ENCODE measurements at places on chromosomes 6 and 20.

DNA sequence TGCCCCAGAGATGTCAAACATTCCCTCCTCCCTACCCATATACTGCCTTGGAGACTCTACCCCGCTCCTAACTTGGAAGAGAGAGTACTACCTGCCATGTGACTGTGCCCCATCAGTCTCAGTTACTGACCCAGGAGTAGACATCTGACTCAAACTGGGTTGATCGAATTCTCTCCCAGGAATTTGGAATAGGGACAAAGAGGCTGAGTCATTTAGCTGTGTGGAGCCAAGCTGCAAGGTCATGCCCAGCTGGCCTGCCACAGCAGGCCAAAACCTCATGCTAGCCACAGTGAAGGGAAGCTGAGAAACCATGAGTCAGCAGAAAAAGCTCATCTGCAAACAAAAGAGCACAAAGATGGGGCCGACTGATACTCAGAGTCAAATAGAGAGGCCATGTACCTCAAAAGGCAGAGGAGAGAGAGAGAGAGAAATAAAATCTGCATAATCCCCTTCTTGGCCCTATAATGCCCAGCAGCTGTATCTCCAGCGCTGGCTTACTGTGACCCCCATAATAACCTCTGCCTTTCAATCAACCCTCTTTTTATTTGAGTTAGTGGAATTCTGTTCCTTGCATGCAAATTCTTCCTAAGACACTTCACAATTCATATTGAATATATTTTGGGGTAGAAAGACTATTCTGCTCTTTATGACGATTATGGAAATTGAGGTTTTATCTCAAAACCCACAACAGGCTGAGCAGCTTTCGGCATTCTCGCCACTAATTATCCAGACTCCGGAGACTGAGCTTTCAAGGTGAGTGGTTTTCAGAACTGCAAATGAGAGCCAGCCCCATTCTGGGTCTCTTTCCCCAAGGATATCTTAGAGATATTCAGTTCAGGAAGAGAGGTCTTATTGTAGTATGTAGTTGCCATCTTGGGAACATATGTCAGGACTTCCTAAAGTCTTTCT is 21.4 kb upstream of the AKIRIN2 start:
- no peak for DNase-seq

DNA sequence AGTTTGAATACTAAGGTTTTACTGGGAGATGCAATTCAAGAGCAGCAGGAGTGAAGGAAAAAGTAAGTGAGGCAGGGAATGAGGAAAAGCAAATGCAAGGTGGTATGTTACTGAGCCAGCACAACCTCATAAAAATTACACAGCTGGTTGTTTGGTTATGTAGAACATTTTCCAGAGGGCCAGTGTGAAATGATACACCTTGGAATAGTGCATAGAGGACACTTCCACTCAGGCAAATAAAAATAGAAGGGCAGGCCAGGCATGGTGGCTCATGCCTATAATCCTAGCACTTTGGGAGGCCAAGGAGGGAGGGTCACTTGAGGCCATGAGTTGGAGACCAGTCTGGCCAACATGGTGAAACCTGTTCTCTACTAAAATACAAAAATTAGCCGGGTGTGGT is 43.4 kb upstream of the POPDC3 start:
- no peak for DNase-seq

DNA sequence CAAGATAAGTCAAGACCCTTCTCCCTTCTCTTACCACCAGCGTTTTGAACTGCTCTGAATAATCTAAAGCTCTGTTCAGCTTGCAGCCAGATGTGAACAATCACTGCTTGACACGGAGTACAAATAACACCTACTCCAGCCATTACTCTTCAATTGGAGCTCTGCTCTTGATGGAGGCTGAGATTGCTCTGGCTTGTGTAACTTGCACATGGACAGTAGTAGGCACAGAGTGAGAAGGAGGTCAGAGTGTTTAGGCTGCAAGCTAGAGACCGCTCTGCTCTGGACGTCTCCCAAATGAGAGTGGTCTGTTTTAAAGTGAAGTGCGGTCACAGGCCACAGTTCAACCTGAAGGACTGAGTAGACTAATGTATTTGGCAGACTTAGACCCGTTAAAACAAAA is 158.3 kb downstream of the HDGFL1 start:
- no peak for DNase-seq

- DNase-seq: no peak
Observed at GRCh38 chr20:10634683-10635411, 39.0 kb downstream of the JAG1 start.

- DNase-seq: no peak
Observed at GRCh38 chr6:3957321-3957720, 108.1 kb downstream of the FAM50B start.

DNA sequence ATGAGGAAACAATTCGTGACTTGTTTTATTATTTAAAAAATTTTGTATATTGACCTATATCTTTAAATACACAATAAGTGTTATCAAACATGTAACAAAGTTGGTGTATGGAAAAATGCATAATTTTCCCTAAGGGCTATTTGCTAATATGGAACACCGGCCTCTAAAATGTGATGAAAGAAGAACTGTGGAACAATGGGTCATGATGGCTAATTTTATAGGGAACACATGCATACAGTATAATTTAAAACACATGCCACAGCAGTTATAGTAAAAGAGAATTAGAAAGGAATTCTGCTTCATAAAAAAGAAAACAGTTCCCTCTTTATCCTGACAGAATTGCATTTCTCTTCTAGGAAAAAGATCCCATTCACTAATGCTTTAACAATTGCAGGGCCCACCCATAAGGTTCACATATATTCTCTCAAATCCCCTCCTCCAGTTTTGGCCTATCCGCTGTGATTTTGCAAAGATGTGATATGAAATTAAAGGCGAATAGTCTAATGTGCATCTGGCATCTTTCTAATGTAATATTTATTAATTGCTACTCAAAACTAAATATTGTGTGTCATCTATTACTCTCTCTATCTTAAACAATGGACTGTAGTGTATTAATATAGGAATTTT is 628.1 kb upstream of the CITED2 start:
- no peak for DNase-seq

GRCh38 chr6:9138936-9139335 is 703.6 kb upstream of the SLC35B3 start:
- no peak for DNase-seq

DNA sequence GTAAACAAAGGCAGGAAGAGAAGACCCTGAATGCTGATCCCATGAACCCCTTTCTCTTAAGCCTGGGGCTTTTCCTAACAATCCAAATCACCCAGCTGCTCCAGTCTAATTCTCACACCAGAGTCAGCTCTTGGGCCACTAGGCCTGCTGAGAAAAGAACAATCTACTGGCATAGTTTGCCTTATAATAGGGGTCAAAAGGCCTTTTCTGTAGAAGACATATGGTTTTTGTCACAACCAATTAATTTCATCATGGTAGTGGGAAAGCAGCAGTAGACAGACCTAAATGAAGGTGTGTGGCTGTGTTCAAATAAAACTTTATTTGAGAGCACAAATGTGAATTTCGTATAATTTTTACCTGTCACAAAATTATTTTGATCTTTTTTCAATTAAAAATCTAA is 994.7 kb upstream of the EPHA7 start:
- DNase-seq: no peak

GRCh38 chr6:154187714-154188113 is 148.7 kb downstream of the OPRM1 start:
- no peak for DNase-seq

DNA sequence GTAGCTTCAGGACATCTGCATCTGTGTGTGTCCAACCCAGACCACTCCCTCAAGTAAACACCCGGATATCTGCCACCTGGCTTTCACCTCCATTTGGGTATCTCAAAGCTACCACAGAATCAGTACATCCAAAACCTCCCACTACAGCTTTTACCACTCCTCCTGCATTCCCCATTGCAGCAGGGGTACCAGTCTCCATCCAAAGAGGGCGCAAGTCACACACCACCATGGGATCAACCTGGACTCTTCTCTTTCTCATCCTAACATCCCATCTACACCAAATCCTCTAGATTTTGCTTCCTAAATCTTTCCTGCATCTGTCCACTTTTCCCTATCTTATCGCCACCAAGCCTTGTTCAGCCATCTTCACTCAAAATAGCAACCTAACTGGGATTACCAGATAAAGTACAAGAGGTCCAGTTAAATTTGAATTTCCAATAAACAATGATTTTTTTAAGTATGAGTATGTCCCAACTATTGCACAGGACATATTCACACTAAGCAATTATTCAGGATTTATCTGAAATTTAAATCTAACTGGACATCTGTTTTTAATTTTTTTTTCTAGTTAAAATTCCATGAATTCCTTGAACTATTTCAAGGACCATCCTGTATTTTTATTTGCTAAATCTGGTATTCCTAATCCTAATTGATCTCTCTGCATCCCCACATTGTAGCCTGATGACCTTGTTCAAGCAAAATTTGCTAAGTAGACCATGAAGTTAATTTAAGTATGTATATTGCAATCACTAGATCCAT is 164.3 kb upstream of the MLN start:
- no peak for DNase-seq

DNA sequence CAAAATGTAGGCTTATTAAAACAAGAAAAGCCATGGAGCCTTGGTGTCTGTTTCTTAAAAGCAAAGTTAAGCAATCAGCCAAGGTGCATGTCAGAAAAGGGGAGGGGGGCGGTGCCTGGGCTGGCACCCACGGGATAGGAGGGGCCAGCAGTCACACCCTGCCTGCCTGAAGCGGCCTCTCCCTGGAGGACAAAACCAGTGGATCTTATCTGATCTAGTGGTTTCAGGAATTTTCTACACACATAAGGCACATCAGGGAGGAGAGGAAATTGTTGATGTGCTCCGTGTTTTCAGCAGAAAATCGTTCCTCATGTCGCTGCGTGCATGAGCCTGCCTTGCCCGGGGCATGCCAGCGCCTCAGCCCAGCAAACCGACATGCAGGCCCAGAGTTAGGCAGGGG is 276.4 kb downstream of the TAF4 start:
- no peak for DNase-seq

DNA sequence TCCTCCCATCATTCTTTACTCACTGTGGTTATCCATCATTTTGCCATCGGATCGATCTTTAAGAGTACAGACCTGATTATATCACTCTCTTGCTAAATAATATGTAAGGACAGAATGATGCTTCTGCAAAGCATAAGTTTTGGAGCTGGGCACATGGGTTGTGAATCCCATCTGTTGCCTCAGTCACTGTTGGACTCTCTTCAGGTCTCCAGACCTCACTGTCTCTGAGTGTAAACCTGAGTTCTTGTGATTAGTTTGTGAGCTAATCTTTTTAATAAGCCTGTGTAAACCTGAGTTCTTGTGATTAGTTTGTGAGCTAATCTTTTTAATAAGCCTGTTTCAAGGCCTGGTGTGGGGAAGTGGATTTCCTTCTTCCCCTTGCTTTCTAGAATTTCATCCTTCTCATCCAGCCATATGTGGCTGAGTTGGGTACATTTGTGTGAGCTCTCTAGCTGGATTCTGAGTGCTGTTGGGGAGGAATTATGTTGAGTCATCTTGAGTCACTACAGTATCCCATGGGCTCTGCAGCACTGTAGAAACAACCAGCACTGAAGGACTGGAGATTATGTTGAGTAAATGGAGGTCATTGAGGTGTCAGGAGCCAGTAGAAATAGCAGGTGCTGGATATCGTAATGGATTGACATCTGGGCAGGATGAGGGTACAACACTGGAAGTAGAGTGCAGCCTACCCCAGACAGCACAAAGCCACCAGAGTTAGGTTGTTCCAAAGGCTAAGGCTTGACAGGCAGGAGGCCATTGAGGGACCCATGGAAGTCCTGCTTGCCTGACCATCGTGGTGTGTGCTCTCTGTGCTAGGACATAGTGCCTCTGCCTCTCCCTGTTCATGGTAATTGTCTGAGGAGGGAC is 52.4 kb downstream of the SCAND1 start:
- DNase-seq: no peak

GRCh38 chr20:62233684-62234083 is 4.6 kb upstream of the OSBPL2 start:
- no peak for DNase-seq

DNA sequence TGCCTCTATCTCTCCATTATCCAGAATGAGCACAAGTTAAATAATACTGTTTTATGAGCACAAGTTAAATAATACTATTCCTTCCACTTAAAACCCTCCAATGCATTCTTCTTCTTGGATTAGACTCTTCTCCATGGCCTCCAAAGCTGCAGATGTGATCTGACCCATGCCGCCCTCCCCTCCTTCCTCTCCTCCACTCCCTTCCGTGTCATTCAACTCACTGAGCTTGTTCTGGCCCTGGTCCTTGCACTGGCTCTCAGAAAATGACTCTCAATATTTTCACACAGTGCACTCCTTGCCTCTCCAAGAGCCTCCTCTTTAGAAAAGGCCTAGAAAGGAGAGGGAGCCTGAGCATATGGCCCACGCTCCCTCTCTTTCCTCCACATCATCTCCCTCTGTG is 125.0 kb upstream of the CD93 start:
- DNase-seq: no peak

DNA sequence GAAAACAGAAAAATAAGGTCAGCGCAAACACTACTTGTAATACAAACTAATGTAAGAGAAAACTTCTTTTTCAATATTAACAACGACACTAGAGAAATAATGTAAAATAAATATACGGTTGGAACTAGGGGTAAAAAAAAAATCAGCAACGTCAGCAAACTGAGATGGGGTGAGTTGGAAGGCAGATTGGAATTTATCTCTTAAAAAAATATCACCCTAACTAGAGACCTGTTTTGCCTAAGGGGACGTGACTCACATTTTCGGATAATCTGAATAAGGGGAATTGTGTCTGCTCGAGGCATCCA is 705 bp upstream of the UTRN start:
- DNase-seq: no peak

DNA sequence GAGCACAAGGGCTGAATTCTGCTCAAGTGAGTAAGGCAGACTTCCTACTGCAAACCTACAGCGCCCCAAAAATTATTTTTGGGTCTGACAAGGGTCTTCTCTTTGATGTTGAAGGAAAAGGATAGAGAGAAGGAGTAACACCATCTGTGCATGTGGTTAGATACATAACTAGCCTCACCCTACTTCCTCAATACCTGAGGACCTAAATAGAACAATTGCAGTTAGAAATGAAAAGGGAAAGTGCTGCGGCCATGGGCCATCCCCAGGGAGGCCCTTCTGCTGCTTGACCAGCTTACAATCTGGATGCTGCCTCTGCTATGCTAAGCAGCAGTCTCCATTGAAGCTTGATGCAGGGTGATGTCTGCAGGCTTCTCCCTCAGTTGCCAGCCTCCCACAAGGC is 63.2 kb upstream of the ARMH2 start:
- DNase-seq: no peak
